ENCODE measurements at places on chromosomes 16 and 17. TPM values are rescaled to one million over a fixed set of nuclear protein-coding genes. Genes with fewer than 3 reads are reported as not detected.

Gene CFAP97D1
- 0.07 TPM for polyA plus RNA-seq

Gene CES2
- 39.6 TPM for polyA plus RNA-seq

Gene PAM16
- polyA plus RNA-seq, result 16.8 TPM

Gene SLC52A1
- 0.15 TPM for polyA plus RNA-seq

Gene CASKIN1
- 1.4 TPM for polyA plus RNA-seq

Gene FOXC2
- polyA plus RNA-seq, result 38.5 TPM

Gene DECR2
- polyA plus RNA-seq, result 28.3 TPM

Measured in right renal cortex interstitium (tissue), 3 donors.